ENCODE measurements at places on chromosomes 3 and 15. TPM values are rescaled to one million over a fixed set of nuclear protein-coding genes. Genes with fewer than 3 reads are reported as not detected.

The REC114 gene
- not detected for total RNA-seq

GRCh38 chr15:86743283-86743903, 663.7 kb downstream of the AGBL1 start:
- H3K36me3 ChIP-seq, result no peaks in the 10 kb centered on the region
- no peak overlapping the region for H3K27ac ChIP-seq
- no peak overlapping the region for H3K4me3 ChIP-seq
- DNase-seq, result peak; percentile 47
- H3K27me3 ChIP-seq, result no peaks in the 10 kb centered on the region

GRCh38 chr15:51818150-51818549, 11.3 kb upstream of the TMOD3 start:
- peaks cover 3% of the 10 kb centered on the region for H3K27me3 ChIP-seq
- H3K36me3 ChIP-seq, result peaks cover 9% of the 10 kb centered on the region
- H3K4me1 ChIP-seq, result no peaks in the 10 kb centered on the region

DNA sequence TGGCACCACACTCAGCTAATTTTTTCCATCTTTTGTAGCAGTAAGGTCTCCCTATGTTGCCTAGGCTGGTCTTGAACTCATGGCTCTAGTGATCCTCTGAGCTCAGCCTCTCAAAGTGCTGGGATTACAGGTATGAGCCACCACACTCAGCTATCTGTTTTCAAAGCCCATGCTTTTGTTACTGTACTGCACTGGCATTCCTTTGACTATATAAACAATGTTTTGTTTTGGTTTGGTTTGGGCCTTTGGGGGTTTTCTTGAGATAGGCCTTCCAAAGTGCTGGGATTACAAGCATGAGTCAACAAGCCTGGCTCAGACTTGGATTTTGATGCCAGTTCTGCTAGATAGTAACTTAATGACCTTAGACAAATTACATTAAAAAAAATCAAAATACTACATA, 89.7 kb upstream of the GK5 start:
- DNase-seq, result no peak
- H3K4me3 ChIP-seq, result no peak overlapping the region
- no peaks in the 10 kb centered on the region for H3K27me3 ChIP-seq
- no peak overlapping the region for H3K27ac ChIP-seq
- peaks cover 34% of the 10 kb centered on the region for H3K36me3 ChIP-seq

- no peaks in the 10 kb centered on the region for H3K27me3 ChIP-seq
- H3K36me3 ChIP-seq, result peaks cover 33% of the 10 kb centered on the region
- DNase-seq, result no peak
- H3K4me3 ChIP-seq, result peak overlapping the region; percentile 50
- H3K4me1 ChIP-seq, result peaks cover 19% of the 10 kb centered on the region
Measured at GRCh38 chr3:149151843-149152242, 22.4 kb downstream of the HPS3 start.

- no peak overlapping the region for H3K27ac ChIP-seq
- DNase-seq, result no peak
- peaks cover 5% of the 10 kb centered on the region for H3K27me3 ChIP-seq
- H3K4me1 ChIP-seq, result no peaks in the 10 kb centered on the region
- no peaks in the 10 kb centered on the region for H3K36me3 ChIP-seq
Measured at GRCh38 chr3:161567577-161568361, 71.2 kb downstream of the OTOL1 start.

The TMEM158 gene
- not detected for total RNA-seq

- no peaks in the 10 kb centered on the region for H3K4me1 ChIP-seq
- H3K27ac ChIP-seq, result no peak overlapping the region
- H3K27me3 ChIP-seq, result no peaks in the 10 kb centered on the region
- no peak overlapping the region for H3K4me3 ChIP-seq
Measured at GRCh38 chr3:161731968-161732367, 235.4 kb downstream of the OTOL1 start.

- peak overlapping the region; percentile 93 for H3K27ac ChIP-seq
- H3K36me3 ChIP-seq, result peaks cover 16% of the 10 kb centered on the region
- peaks cover 26% of the 10 kb centered on the region for H3K4me1 ChIP-seq
- DNase-seq, result peak; percentile 62
- no peaks in the 10 kb centered on the region for H3K27me3 ChIP-seq
- peak overlapping the region; percentile 90 for H3K4me3 ChIP-seq
Measured at GRCh38 chr3:100709842-100710260, 557 bp downstream of the TFG start.

The TAGLN3 gene
- not detected for total RNA-seq

The TRPM1 gene
- total RNA-seq, result not detected
